ENCODE measurements at places on chromosomes 7 and 10.

GRCh38 chr7:149795126-149795525, 21.7 kb upstream of the ZNF467 start:
- no peak for DNase-seq

DNA sequence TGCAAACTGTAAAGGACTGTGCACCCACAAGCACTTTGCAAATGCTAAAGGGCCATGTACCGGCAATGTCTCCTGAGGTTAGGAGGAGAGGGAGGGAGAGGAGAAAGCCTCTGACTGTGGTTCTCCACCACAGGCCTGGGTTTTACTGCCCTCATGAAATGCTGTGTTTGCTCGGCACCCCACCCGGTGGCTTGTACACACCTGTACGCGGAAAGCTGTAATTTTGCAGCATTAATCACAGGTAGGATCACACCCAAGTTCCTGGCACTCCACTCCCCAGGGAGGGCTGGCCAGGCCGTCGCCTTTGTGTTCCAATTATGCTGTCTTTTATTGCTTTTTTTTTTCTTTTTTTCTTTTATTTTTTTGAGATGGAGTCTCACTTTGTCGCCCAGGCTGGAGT, 78.5 kb upstream of the MYL10 start:
- DNase-seq, result no peak

GRCh38 chr10:11411926-11412545, 199.4 kb downstream of the USP6NL start:
- DNase-seq, result no peak

DNA sequence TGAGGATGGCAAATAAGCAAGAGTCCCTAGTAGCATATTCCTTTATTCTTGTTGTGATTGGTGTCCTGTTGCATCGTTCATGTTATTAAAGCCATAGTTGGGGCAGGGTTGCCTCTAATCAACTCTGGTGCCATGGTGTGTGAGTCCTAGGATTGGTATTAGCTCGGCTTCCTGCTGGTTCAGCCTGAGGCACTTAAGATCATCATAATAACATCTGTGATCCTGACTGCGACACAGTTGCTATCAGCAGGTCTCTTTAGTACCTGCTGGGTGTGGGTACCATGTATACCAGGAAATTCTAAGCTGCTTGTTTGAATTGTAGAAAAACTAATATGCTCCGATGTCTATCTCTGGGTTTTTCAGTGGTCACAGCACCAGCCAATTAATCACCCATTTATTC, 1.6 kb downstream of the WEE2 start:
- DNase-seq, result no peak

DNA sequence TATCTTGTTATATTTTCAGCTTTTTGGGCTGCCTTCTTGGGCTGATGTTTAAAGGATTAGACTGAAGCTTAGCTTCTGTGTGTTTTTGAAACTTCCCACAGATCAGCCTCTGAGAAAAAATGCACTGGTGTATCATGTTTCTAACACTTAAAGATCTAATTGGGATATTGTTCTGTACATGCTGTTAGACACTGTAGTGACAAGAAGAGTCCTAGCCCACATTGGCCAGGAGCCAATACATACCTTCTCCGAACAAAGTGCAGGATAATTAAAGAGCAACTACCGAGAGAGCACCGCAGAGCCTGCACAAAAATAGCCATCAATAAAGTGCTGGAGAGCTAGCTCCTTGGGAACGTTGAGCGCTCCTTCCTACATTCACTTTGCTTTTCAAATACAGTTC, 289.4 kb upstream of the SP8 start:
- DNase-seq, result no peak

- no peak for DNase-seq
These were observed 37.6 kb downstream of the EEPD1 start for GRCh38 chr7:36190447-36191291.

DNA sequence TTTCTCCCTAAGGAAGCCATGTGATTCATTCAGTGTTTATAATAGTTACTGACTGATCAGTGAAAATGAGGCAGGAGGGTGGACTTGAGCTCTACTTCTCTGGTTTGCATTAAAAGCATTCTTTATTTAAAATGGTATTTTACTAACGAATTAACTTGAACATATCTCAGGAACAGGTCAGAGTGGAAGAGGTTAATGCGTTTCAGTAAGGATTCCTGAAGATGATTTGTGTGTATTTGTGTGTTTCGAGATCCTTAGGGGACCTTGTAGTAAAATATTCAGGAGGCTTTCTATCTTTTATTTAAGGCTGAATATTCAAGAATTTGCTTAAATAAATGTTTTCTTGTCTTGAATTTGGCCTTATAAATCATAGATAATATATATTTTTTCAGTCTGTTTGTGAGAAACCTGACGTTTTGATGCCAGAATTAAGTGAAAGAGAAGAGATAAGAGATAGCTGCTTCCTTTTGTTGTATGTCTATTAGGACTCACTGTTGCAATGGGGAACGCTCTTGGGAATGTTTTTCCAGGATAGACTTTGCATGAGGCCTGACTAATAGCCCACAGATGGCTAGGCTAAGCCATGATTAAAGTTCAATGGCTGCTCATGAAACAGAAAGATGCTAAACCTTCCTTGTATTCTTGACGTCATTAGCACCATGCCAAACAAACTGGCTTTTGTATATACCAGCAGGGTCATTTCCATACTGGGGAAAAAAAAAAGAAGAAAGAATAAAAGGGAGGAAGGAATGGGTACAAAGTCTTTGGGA, 93.8 kb upstream of the MTPN start:
- DNase-seq, result peak; percentile 23

- no peak for DNase-seq
These were observed 969 bp downstream of the SLC35G1 start for GRCh38 chr10:93894516-93895378.

DNA sequence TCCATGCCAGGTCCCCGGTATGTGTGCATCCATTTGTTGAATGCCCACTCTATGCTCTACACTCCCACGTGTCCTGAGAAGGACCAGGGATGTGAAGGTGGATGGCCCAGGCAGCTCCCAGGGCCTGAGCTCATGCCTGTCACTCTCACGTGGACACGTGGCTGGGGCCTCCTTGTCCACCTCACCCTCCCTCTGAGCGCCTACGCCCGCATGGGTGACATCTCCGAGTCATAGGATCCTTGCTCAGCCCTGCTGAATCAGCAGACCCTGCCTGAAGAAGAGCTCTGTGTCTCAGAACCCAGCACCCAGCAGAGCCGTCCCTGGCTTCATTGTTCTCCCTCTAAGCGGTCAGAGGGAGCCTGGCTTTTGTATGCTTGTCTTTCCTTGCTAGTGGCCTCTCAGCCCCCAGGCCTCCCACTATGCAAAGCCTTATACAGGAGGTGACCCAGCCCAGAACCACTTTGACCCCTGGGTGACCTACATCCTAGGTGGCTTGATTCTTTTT, 107.9 kb upstream of the PPIF start:
- no peak for DNase-seq

- DNase-seq, result no peak
These were observed 32.1 kb upstream of the PAX2 start for GRCh38 chr10:100713049-100713858.

DNA sequence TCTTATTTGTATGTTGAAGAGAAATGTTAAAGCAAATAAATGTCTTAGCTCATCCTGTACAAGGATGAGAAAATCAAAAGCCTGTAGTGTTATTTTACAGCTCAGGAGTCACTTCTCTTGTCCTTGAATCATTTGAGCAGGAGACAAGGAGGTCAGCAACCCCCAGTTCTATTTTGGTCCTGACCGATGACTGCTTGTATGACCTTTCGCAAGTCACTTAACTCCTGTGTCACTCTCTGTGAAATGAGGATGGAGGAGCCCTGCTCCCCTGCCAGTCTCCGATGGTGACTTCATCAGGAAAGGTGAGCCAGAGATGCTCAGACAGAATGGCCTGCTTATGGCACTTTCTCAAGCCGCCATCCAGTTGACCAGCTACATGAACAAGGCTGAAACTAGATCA, 101.0 kb downstream of the CELF2 start:
- DNase-seq, result no peak

DNA sequence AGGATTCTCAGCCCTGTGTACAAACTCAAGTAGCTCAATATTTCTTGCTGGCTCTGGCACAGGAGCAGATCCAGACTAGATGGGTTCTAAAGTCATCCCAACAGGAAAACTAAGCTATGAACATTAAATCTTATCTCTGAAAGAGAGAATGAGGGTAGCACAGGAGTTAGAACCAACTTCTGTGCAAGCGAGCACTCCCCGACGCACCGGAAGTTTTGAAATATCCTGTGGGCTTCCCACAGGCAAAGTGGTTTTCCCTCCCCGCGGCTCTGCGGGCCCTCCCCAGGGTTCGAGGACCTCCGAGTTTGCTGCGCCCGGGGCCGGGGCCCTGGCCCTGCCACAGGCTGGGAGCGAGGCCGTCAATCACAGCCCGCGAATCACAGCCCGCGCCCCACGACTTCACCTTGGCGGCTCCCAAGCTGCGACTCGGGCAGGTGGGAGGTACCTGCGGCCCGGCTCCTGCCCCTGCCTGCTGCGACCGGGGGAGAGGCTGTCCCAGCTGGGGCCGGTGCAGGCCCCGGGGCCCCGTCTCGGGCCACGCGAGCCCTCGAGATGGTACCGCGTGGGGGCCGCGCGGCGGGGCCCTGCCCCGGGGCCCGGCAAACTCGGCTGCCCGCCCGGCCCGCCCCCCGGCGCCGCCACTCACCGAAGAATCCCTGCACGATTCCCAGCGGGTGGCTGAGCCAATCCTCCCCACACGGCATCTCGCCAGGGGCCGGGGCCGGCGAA, 598 bp downstream of the MCMBP start:
- no peak for DNase-seq

DNA sequence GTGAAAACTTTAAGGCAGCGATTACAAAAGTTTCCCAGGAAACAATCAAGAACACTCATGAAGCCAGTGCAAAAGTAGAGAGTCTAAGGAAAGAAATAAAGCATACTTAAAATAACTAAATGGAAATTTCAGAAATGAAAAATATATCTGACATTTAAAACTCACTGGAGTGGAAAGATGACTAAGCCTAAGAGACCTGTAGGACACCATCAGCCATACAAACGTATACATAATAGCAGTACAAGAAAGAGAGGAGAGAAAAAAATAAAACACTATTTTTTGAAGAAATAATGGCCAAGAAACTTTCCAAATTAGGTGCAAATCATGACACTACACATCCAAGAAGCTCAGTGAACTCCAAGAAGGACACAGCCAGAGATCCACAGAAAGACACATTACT, 5.4 kb upstream of the AKR1D1 start:
- DNase-seq, result no peak

DNA sequence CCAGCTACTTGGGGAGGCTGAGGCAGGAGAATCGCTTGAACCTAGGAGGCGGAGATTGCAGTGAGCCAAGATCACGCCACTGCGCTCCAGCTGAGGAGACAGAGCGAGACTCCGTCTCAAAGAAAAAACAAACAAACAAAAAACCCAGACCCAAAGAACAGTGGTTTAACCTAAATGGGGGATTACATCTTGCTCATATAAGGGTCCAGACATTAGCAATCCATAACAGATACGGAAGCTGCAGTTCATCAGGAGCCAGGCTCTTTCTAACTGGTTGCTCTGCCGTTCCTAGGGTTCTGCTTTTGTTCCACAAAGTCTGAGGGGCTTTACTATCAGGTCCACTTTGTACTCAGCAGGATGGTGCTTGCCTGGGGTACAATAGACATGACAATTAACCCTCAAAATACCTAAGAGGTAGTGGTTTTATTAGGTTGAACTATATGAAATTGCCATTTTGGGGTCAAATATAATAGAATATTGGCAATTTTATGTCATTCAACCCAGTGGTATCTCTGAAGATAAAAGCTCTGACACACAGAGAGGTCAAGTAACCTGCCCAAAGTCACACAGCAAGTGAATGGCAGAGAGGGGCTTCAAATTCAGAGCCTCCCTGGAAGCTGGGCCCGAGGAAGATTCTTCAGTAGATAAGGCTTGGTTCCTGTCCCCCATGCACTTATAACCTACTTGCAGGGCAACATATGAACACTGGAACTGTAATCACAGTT, 21.3 kb downstream of the NYAP1 start:
- no peak for DNase-seq

GRCh38 chr7:7706101-7706511, 12.3 kb downstream of the RPA3 start:
- DNase-seq, result no peak

GRCh38 chr7:26584326-26584725, 280.1 kb downstream of the SKAP2 start:
- no peak for DNase-seq

GRCh38 chr10:103795634-103796270, 59.6 kb downstream of the SH3PXD2A start:
- no peak for DNase-seq

DNA sequence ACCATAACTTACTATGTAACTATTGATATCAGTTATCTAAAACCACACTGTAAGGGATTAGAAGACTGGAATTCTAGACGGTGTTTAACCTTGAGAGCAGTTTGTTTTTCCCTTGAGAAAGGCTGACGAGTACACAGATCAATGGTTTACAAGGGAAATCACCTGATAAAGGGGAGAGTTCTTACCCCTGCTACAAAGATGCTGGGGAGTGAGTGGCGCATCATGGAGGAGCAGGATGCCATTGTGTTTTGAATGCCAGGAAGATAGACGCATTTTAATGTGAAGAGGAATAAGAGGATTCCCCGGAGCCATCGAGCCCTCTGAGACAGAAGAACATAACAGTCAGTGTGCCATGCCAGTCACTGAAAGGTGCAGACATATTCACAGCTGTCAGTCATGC, 145.2 kb downstream of the PKD1L1 start:
- DNase-seq, result no peak

- DNase-seq, result no peak
These were observed 89.9 kb downstream of the KAT6B start for GRCh38 chr10:74916283-74916682.

DNA sequence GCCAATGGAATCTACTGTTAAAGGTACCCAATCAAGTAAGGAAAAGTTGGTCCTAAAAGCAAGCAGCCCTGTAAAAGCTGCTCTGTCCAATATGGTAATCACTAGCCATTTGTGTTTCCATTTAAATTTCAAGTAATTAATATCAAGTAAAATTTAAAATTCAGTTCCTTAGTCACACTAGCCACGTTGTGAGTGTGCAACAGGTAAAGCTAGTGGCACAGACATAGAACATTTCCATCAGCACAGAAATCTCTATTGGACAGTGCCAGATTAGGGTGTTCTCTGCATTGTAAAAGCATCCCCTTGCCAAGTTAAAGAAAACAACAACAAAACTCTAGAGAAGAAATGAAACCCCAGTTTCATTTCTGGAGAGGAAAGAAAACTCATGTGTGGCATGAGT, 4.4 kb downstream of the CAV1 start:
- DNase-seq, result no peak

DNA sequence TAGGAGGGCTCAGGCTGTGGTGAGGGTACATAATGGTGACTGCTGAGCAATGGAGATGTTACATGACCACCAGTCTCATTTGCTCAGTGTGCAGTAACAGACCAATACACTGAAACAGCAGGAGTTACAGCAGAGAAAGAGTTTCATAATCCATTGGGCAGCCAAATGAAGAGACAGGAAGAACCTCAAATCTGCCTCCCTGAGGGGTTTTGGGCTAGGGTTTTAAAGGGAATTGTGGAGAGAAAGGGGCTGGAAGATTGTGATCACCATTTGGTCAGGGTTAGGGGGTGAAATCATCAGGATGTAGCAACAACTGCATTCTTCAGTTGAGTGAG, 838.3 kb downstream of the GRID1 start:
- no peak for DNase-seq
